ENCODE measurements at places on chromosomes 1 and 21.
A peak's percentile ranks its signal among the peaks of the same experiment; 100 is the strongest.

DNA sequence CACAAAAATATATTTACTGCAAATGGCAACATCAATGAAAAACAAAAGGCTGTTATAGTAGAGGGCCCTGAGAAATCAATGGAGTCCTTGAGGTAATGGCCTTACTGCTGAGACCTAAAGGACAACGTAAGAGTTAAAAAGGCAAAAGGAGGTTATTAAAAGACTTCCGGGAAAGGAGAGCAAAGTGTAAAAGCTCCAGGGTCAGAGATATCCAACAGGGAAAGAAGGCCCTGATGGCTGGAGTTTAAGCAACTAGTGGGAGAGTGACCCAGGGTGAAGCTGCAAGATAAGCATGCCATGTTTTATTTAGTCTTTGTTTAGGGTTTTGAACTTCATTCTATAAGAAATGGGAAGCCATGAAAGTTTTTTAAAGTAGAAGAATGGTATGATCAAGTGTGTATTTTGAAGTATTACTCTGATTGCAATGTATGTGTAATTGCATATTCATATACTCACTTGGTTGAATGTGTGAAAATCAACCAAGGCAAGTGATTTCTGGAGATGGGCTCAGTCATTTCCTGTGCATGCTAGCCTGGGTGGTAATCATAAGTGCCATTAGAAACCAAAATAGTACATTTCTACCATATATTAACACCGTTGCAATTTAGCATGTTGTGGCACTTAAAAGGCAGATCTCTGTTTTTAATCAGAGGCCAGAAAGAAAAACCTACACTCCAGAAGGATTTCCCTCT lies 5.3 kb upstream of the DPYD start:
- no peak overlapping the region for H3K27ac ChIP-seq
- DNase-seq, result no peak
- no peaks in the 10 kb centered on the region for H3K36me3 ChIP-seq
- H3K27me3 ChIP-seq, result no peaks in the 10 kb centered on the region

DNA sequence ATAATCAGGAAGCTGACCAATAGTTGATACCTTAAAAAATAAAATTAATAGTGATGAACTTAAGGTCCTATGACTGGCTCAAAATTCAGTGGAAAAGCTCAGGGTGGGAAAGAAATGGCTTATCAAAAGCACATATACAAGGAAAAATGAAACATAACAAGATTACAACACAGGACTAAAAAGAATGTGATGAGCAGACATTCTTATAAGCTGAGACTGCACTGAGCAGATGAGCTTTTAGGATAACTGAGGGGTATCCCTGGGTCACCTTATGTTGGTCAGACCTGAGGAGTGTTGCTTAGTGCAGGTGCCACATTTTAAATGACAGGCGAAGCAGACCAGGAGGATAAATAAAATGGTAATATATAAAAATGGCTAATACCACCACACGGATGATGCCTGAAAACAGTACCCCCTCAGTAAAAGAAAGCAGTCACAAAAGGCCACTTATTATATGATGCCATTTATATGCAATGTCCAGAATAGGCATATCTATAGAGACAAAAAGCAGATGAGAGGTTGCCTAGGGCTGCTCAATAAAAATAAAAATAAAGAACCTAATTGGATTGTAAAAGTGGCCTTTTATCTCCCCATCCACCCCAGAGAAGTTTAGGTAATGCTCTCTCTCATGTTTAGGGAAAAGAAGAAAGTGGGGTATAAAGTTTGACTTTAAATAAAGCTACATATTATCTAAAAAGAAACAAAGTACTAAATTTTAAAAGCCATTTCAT lies 163.9 kb downstream of the SLC45A1 start:
- H3K27ac ChIP-seq, result no peak overlapping the region
- no peak overlapping the region for H3K4me3 ChIP-seq
- peaks cover 3% of the 10 kb centered on the region for H3K36me3 ChIP-seq
- no peak for DNase-seq

DNA sequence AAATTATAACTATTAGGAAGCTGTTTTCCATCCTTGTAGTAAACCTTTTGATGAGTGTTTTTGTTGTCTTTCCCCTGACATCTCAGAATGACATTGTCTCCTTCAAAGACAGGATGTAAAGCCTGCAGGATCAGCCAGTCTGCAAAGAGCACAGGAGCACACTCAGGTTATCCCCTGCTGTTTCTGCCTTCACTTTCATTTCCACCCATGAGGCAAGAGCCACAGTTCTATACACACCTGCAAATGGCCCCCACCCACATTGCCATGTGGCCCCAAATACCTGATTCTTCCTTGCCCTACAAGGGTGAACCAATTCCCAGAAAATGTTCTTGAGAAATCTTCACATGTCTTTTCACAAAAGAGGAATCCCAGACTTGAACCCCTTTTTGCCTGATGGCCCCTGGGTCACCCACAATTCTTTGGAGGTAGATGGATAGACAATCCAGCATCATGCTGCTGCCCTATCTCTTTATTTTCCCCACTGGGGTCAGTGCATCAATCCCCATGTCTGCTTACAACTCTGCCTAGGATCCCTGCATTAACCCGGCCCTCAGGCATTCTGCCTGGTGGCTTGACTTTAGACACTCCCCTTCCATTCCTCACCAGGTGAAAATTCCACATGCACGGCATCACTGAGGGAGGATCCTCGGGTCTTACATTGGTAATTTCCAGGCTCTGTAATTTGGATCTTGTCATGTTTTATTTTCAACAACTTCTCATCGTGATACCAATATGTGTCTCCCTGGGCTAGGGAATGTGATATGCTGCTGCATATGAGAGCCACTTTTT lies 2.6 kb downstream of the FCRL3 start:
- H3K36me3 ChIP-seq, result no peaks in the 10 kb centered on the region
- peaks cover 8% of the 10 kb centered on the region for H3K4me1 ChIP-seq
- DNase-seq, result no peak
- H3K27ac ChIP-seq, result no peak overlapping the region
- H3K4me3 ChIP-seq, result no peak overlapping the region

GRCh38 chr1:165644064-165644735 lies 13.2 kb downstream of the MGST3 start:
- H3K27me3 ChIP-seq, result no peaks in the 10 kb centered on the region
- no peaks in the 10 kb centered on the region for H3K4me1 ChIP-seq
- DNase-seq, result no peak

DNA sequence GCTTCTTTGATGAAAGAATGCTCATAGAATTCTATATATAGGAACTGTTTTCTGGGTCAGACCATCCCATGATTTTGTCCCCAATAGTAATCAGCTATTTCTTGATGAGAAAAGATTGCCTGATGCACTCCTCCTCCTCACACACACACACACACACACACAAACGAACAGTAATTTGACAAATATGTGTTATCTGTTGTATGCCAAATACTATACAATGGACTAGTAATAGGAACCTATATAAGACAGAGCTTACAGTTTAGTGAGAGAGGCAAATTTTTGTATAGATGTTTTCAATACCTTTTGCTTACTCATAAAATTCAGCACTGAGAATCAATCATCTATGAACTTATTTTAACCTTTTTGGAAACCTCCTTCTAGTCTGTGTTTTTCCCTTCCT lies 76.8 kb downstream of the PLA2G4A start:
- peaks cover 11% of the 10 kb centered on the region for H3K4me1 ChIP-seq
- H3K4me3 ChIP-seq, result no peak overlapping the region

- no peaks in the 10 kb centered on the region for H3K27me3 ChIP-seq
- H3K36me3 ChIP-seq, result no peaks in the 10 kb centered on the region
- no peak overlapping the region for H3K4me3 ChIP-seq
- H3K27ac ChIP-seq, result no peak overlapping the region
- H3K4me1 ChIP-seq, result peaks cover 54% of the 10 kb centered on the region
Observed at GRCh38 chr1:90341516-90341915, 346.6 kb downstream of the ZNF326 start.

DNA sequence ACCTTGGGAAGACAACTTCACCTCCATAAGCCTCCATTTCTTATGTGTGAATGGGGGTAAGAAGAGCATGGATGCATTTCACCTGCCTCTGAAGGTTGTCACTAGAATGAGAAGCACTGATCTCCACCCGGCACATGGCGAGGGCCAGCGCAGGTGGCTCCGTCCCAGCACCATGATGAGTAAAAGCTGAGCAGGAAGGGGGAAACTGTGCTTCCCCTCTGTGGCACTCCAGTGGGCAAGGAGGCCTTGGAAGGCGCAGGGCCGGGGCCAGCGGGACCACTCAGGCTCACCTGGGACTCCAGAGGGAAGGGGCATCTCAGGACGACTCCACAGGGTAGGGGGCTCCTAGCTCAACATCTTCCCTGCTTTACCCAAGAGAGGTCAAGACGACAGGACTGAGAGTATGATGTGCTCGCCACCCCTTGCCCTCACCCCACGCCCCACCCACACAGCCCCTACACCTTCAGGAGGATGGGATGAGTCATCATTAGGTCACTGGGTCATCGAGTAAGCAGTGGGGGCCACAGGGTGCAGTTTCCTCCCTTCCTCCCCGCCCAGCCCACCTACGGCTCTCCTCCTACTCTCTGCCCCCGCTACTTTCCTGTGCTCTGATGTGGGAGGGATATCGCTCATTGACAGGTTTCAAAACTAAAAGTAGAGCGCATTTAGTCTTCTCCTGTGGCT lies 112.1 kb downstream of the HIVEP3 start:
- H3K36me3 ChIP-seq, result no peaks in the 10 kb centered on the region
- H3K4me3 ChIP-seq, result no peak overlapping the region
- no peak for DNase-seq
- H3K4me1 ChIP-seq, result peaks cover 7% of the 10 kb centered on the region
- H3K27ac ChIP-seq, result no peak overlapping the region

DNA sequence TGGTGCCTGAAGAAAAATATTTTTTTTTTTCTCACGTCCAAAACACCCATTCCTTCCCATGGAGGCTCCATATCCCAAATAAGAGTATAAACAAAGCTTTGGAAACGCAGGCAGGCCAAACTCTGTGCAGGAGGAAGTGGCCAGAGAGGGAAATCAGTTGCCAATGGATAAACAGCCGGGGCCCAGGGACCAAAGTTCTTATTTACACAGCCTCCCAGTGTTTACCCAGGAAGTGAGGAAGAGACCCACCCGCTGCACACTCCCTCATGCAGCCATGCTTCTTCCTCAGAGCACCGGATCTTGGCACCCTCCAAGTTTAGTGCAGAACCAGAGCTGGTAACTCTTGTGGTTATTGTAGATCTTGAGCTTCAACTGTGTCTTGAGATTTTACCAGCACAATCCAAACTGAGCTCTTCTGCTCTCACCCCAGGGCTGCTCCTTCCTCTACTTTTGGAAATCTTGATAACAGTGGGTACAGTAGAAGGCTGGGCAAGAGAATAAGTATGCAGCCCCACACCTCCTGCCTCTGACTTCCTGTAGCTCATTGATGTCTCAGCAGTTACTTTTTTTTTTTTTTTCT lies 14.2 kb downstream of the MARCKSL1 start:
- peaks cover 11% of the 10 kb centered on the region for H3K36me3 ChIP-seq
- no peak for DNase-seq
- peak overlapping the region; percentile 52 for H3K27ac ChIP-seq
- H3K4me1 ChIP-seq, result peaks cover 18% of the 10 kb centered on the region
- peak overlapping the region; percentile 15 for H3K4me3 ChIP-seq

GRCh38 chr1:89837036-89837481 lies 16.2 kb downstream of the LRRC8D start:
- peaks cover 37% of the 10 kb centered on the region for H3K4me1 ChIP-seq
- H3K4me3 ChIP-seq, result no peak overlapping the region
- H3K27ac ChIP-seq, result peak overlapping the region; percentile 38
- H3K36me3 ChIP-seq, result no peaks in the 10 kb centered on the region
- DNase-seq, result no peak

DNA sequence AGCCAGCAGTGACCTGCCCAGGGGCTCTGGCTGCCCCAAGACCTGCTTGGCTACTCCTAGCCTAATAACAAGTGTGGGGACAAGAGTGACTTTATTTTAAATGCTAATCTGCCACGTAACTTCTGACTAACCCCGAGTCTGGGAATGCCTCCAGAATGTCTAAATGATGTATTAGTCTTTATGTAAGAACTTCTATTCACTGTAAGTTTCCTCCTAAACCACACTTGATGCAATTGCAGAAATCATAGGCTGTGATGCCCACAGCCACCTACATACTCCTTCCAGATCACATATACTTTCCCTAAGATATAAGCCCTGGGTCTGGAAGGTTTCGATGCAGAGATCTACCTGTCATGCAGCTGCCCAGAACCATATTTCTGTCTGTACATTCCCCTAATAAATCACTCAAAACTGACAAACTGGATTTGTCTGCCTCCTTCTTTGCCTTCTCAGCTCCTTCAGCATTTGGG lies 5.9 kb upstream of the VPS45 start:
- no peak overlapping the region for H3K27ac ChIP-seq
- no peak for DNase-seq
- H3K4me1 ChIP-seq, result peaks cover 11% of the 10 kb centered on the region
- H3K36me3 ChIP-seq, result no peaks in the 10 kb centered on the region

GRCh38 chr1:6465461-6466005 lies 440 bp downstream of the TNFRSF25 start:
- peaks cover 35% of the 10 kb centered on the region for H3K36me3 ChIP-seq
- no peak for DNase-seq
- peaks cover 7% of the 10 kb centered on the region for H3K4me1 ChIP-seq
- H3K27ac ChIP-seq, result no peak overlapping the region
- H3K4me3 ChIP-seq, result no peak overlapping the region

DNA sequence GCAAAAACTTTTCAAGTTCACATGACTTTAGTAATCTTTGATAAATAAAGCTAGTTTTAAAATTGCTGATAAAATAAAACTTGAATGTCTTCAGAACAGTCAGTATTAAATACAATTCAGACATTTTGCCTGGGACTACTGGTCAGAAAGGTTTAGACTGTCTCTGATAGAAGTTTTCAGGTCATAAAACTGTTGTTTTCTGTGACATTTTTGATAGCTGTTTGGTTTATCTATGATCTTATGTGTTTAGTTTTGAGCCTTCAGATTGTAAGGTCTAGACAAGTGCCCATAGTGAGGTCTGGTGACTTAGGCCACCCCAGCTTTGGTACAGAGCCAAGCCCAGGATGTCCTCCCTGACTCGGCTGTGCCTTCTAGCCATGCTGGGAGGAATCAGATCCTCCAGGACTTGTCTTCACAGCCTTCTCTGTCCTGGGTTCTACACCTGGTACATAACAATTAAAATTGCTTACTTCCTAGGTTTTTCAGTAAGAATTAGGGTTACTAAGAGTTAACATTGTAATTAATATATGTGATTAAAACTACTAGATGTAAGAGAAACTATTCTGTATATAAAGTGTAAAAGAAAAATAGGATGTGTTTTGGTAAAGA lies 15.1 kb upstream of the DNAH14 start:
- H3K27me3 ChIP-seq, result peaks cover 3% of the 10 kb centered on the region
- no peak overlapping the region for H3K27ac ChIP-seq

- DNase-seq, result no peak
- no peak overlapping the region for H3K4me3 ChIP-seq
- peaks cover 3% of the 10 kb centered on the region for H3K27me3 ChIP-seq
- H3K4me1 ChIP-seq, result peaks cover 12% of the 10 kb centered on the region
- H3K36me3 ChIP-seq, result no peaks in the 10 kb centered on the region
- no peak overlapping the region for H3K27ac ChIP-seq
Observed at GRCh38 chr1:114671011-114671938, 1.4 kb upstream of the DENND2C start.

DNA sequence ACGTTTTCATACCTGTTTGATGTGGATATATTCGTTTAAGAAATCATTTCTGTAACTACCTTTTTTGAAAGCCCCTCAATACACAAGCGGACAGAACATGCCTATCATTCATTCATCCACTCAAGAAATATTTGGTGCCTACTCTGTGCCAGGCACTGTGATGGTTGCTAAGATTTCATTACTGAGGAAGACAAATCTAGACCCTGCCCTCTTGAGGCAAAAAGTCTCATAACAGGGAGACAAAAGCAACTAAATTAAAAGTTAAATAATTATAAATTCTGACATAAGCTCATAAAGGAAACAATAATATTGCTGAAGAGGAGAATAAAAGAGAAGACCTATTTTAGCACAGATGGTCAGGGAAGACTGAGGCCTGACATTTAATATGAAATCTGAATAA lies 203.5 kb upstream of the ZNHIT6 start:
- H3K36me3 ChIP-seq, result no peaks in the 10 kb centered on the region
- H3K27ac ChIP-seq, result no peak overlapping the region
- no peak for DNase-seq
- no peaks in the 10 kb centered on the region for H3K27me3 ChIP-seq

All from endothelial cell (in vitro differentiated cells).